ENCODE measurements at places on chromosomes 6 and 20. TPM values are rescaled to one million over a fixed set of nuclear protein-coding genes. Genes with fewer than 3 reads are reported as not detected.

TRIM15 gene
- total RNA-seq = not detected

PRL gene
- not detected for total RNA-seq

LY86 gene
- total RNA-seq = not detected

PDE7B gene
- 43.3 TPM for total RNA-seq

Data from bronchial smooth muscle cell (primary cell).